SW480 (cell line): ENCODE measurements at places on chromosomes 11 and 22.

DNA sequence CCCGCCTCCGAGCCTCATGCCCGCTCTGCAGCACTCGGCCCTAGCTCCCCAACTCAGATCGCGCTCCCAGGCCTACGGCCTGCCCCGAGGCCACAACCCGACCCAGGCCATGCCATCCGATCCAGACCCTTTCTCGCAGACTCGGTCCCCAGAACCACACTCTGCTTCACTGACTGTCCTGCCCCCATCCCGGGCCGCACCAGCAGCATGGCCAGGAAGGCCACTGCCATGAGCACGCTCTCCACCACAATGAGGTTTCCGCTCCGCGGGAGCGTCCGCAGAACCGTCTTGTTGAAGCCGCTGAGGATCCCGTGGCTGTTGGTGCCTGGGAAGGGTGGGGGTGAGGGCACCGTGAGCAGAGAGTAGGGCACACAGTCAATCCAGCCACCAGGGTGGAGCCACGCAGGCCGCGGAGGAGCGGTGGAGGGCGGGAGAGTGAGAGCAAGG is 6.4 kb downstream of the UNC93B1 start:
- DNase-seq: peak; percentile 64

GRCh38 chr22:43000441-43001175 is 14.3 kb downstream of the PACSIN2 start:
- no peak for DNase-seq

DNA sequence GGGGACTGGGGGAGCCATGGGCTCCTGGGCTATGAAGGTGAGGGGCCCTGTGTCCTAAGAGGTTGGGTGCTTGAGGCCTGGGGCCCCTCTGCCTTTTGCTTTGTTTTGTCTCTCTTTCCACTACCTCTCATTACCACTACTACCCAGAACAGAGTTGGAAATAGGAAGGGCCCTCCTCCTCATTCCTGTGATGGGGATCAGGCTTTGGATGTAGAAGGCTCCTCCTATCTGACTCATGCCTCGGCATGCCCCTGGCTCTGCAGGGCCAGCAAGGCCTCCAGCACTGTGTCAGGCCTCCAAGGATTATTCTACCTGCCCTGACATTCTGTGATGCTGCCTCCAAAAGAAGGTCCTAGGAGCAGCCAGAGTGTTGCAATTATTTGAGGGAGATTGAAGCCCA is 766 bp downstream of the IZUMO1R start:
- DNase-seq: no peak

DNA sequence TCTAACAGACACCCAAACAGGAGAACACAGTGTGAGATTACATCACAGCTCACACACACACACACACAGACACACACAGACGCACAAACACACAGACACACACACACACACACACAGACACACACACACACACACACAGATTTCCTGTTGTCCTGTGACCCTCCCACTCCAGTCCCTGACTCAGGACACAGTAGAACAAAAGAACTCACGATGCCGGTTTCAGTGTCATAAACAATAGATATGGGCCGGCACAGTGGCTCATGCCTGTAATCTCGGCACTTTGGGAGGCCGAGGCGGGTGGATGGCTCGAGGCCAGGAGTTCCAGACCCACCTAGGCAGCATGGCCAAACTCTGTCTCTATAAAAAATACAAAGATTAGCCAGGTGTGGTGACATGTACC is 13.8 kb upstream of the KAT5 start:
- DNase-seq: no peak

DNA sequence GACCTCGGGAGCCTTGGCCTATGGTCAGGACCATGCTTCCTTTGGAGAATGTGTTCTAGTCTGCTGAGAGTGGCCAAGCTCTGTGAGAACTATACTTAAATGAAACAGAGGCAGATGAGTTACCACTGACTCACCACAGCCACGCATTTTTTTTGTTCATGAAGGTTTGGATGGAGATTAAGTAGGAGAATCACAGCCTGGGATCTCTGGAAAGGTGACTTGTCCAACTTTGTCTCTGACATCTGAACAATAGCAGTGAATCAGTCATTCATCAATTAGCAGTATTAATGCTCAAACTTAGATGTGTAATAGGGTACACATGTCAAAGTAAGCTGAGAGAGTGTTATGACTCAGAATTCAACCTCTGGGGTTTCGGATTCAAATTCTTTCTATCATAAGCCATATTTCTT is 100.7 kb upstream of the ANO3 start:
- DNase-seq: no peak

- DNase-seq: no peak
Measured at GRCh38 chr11:33434294-33434693, 177.1 kb downstream of the HIPK3 start.

DNA sequence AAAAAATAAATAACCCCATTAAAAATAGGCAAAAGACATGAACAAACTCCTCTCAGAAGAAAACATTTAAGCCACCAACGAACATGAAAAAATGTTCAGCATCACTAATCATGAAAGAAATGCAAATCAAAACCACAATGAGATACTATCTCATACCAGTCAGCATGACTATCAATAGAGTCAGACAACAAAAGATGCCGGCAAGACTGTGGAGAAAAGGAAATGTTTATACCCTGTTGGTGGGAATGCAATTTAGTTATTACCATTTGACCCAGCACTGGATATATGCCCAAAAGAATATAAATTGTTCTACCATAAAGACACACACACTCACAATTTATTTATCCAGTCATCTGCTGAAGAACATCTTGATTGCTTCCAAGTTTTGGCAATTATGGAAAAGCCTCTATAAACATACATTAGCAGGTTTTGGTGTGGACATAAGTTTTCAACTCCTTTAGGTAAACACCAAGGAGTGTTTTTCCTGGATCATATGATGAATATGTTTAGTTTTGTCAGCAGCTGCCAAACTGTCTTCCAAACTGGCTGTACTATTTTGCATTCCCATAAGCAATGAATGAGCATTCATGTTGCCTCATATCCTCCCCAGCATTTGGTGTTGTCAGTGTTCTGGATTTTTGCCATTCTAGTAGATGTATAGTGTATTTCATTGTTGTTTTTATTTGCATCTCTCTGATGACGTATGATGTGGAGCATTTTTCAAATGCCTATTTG is 28.0 kb downstream of the OR8D1 start:
- peak; percentile 69 for DNase-seq

DNA sequence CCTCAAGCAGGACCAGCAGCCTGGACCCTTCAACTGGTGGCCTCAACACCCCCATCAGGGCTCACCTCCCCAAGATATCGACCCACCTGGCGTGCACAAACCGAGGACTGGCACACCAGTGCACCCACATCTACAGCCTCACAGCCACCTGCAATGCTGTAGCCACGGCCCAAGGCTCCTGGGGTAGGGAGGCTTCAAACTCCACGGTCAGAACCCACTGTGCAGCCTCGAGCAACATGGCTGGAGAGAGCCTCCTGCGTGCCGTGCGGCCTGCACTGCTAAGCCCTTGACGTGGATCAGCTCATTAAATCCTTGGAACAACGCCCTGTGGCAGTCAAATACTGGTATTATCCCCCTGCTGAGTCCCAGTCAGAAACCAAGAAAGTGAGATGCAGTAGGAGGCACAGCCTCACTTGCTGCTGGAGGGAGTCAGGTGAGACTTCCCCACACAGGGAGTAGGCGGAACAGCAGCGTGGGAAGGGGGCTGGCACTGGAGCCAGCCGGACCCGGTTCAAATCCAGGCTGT is 4.6 kb downstream of the CARD10 start:
- no peak for DNase-seq

- DNase-seq: no peak
Measured at GRCh38 chr11:70845591-70846041, 406.8 kb downstream of the SHANK2 start.

DNA sequence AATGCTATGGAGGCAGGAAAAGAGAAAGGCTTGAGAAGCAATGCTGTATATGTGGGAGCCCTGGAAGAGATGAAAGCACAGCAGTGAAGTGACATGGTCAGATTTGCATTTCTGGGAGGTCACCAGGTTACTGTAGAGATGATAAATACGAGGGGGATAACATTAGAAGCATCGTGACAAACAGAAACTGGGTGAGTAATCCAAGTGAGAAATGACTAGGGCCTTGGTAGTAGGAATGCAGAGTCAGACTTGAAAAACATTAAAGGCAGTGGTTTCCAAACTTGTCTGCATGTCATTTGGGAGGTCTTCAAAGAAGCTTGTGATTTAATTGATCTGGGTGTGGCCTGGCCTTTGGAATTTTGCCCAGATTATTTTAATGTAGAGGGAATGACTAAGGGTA is 43.9 kb downstream of the CCDC34 start:
- peak; percentile 67 for DNase-seq

- no peak for DNase-seq
Measured at GRCh38 chr11:128098781-128099180, 488.6 kb downstream of the ETS1 start.

DNA sequence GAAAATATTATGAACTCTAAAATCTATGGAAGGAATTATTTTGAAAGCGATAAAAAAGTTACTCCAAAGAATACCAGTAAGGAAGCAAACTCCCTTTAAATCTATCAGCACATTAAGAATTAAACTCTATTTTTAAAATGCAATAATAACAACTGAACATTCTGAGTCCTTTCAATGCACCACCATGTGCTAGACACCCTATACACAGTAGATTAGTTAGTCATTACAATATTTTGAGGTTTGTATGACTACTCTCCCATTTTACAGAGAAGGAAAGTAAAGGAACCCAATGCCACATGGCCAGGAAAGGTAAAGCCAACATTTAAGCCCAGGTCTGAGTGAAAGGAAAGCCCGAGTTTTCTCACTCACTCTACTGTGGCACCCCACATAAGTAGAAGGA is 17.7 kb downstream of the JAML start:
- DNase-seq: no peak

GRCh38 chr22:28544431-28544868 is 135.2 kb downstream of the TTC28 start:
- no peak for DNase-seq

- no peak for DNase-seq
Measured at GRCh38 chr11:78419327-78419726, 1.7 kb upstream of the GAB2 start.

DNA sequence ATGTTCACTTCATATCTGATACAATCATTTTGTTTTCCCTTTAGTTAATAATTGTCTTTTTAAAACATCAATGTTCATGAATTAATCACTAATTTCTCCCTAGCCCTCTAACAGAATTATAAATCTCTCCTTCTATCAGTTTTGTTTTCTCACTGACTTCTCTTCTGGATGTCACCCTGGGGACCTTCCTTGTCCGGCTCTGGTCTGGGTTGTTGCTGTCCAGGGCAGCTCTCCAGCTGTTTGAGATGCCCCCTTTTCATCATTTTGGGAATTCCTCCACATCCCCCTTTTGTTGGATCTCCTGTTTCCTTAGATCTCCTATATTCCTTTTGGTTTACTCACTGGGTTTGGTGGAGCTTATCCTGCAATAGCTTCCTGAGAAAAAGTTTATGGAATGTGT is 35.6 kb upstream of the PSMA1 start:
- no peak for DNase-seq

GRCh38 chr11:72613977-72614376 is 60.2 kb downstream of the PDE2A start:
- no peak for DNase-seq

- no peak for DNase-seq
Measured at GRCh38 chr11:75194147-75194546, 43.2 kb downstream of the SLCO2B1 start.

DNA sequence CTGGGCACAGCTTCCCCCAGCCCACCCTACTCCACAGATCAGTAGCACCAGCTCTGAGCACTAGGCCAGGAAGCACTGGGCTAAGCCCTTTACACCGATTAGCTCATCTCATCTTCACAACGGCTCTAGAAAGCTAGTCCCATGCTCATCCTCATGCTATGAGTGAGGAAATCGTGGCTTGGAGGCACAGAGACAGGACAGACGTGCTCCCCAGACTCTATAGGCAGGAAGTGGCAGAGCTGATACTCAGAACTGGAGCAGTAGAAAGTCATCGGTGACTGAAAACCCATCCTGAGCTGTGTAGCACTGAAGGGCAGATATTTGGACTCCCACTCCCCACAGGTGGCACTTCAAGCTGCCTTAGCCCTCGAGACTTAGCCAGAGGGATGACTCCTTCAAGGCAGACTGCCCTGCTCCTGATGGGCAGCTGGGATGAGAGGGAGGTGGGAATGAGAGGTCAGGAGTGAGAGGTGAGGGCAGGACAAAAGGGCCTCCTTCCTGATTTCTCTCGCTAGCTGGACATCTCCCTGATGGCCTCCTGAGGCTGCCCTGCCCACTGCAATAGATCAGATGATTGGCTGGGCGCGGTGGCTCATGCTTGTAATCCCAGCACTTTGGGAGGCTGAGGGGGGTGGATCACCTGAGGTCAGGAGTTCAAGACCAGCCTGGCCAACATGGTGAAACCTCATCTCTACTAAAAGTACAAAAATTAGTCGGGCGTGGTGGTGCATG is 9.7 kb downstream of the CD5 start:
- no peak for DNase-seq

- DNase-seq: no peak
Measured at GRCh38 chr22:43240614-43241013, 53.7 kb upstream of the TTLL12 start.

GRCh38 chr22:25919452-25919851 is 177.5 kb downstream of the MYO18B start:
- DNase-seq: no peak

DNA sequence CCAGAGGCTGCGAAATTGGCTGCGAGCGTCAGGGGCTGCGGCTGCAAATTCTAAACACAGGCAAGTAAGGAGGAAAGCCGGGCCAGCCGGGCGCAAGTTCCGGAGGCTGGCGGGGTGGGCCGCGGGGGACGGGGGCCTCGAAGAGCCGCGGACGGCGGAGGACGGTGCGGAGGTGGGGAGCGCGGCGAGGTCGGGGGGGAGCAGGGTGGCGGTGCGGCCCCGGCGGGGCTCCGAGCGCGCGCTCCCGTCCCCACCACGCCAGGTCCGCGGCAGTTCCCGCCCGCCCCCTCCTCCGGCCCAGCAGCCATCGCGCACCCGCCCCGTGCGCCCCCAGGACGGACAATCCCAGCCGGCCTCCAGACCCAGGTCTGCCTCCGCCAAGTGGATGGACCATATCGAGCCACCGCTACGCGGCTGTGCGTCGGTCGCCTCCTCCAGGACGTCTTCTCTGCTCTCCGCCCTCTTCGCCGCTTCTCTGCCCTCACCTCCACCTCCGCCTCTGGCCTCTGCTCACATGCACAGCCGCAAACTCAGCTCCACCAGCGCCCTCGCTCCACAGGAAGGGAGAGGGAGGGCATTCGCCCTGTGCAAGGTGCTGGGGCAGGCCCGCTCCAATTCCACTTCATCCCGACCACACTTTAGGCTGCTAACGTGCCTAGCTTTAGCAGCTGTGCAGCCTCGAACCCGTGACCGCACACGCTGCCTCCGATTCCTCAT is 7.2 kb downstream of the ELFN2 start:
- peak; percentile 59 for DNase-seq

GRCh38 chr11:116049383-116049782 is 545.2 kb upstream of the CADM1 start:
- no peak for DNase-seq
